ENCODE measurements at places on chromosomes 6 and 20. TPM values are rescaled to one million over a fixed set of nuclear protein-coding genes. Genes with fewer than 3 reads are reported as not detected.

GRCh38 chr6:13260101-13260598 is 68.2 kb downstream of the TBC1D7 start:
- no peak overlapping the region for H3K27ac ChIP-seq
- H3K4me3 ChIP-seq = no peak overlapping the region
- no peak for DNase-seq

DNA sequence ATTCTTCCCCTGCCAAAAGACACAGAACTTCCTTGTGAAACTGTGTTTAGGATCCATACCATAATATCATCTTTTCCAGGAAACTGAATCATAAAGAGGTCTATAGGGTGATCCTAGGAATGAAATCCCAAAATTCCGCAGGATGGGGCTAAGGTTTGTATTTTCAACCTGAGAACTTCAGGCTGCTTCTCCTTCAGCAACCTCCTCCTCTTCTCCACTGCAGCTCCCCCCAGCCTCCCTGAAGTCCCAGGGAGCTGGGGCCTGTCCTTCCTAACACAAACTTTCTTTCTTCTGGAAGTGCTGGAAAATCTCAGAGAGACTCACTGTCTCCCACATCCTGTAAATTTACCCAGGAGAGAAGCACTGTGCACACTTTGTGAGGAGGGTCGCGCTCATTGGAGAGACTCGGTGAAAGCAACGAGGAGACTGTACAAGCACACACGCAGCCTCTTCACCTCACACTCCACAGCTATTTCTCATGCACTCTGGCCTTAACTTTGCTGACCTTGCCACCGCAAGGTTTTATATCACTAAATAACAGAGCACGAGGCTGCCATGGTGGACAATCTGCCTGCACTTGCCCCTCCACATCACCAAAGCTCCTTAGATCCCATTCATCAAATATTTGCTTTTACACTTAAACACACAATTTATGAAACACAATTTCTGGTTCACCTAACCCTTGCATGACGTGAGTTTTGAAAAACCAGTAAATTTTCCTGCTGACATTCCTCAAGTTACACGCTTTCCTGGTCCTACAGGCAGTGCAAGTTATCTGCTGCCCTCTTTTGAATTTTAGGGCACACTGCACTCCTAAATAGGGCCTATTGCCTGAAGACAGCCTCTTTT is 14.3 kb downstream of the ID4 start:
- no peaks in the 10 kb centered on the region for H3K36me3 ChIP-seq
- no peak overlapping the region for H3K27ac ChIP-seq
- H3K27me3 ChIP-seq = no peaks in the 10 kb centered on the region
- no peaks in the 10 kb centered on the region for H3K4me1 ChIP-seq
- peak overlapping the region; percentile 27 for H3K4me3 ChIP-seq

GRCh38 chr6:128784266-128784665 is 98.7 kb upstream of the LAMA2 start:
- no peaks in the 10 kb centered on the region for H3K36me3 ChIP-seq
- DNase-seq = no peak
- no peak overlapping the region for H3K27ac ChIP-seq
- no peaks in the 10 kb centered on the region for H3K4me1 ChIP-seq

- no peaks in the 10 kb centered on the region for H3K36me3 ChIP-seq
- DNase-seq = peak; percentile 53
- no peak overlapping the region for H3K27ac ChIP-seq
These were observed 157.3 kb downstream of the SYCP2 start for GRCh38 chr20:59776059-59776603.

GRCh38 chr6:129890164-129890563 is 29.0 kb upstream of the TMEM244 start:
- no peak overlapping the region for H3K4me3 ChIP-seq
- no peaks in the 10 kb centered on the region for H3K36me3 ChIP-seq
- H3K27ac ChIP-seq = no peak overlapping the region
- no peaks in the 10 kb centered on the region for H3K4me1 ChIP-seq
- H3K27me3 ChIP-seq = no peaks in the 10 kb centered on the region
- DNase-seq = no peak

GRCh38 chr6:15876406-15876805 is 213.6 kb upstream of the DTNBP1 start:
- H3K36me3 ChIP-seq = no peaks in the 10 kb centered on the region
- H3K4me3 ChIP-seq = no peak overlapping the region
- no peak for DNase-seq

- peaks cover 6% of the 10 kb centered on the region for H3K4me1 ChIP-seq
- no peaks in the 10 kb centered on the region for H3K27me3 ChIP-seq
- no peak overlapping the region for H3K4me3 ChIP-seq
- no peaks in the 10 kb centered on the region for H3K36me3 ChIP-seq
- no peak overlapping the region for H3K27ac ChIP-seq
These were observed 171.7 kb downstream of the WDR27 start for GRCh38 chr6:169529931-169530751.

DNA sequence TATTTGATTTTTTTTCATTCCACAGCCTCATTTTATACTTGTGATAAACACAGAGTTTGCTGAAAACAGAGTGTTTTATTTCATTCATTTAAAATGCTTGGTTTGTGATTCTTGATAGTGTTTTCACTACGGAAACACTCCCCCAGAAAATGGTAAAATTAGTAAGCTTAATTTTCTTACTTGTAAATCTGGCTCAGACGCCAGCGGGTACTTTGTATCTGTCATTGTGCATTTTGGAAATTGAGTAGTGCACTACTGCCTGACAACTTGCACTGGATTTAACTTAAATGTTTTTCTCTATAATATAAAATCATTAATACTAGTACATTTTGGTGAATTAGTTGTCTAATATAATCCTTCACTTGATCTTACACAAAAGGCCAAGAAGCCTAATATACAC is 37.0 kb upstream of the HINT3 start:
- no peak for DNase-seq
- peak overlapping the region; percentile 75 for H3K27ac ChIP-seq
- H3K4me1 ChIP-seq = no peaks in the 10 kb centered on the region
- peaks cover 52% of the 10 kb centered on the region for H3K36me3 ChIP-seq

DNA sequence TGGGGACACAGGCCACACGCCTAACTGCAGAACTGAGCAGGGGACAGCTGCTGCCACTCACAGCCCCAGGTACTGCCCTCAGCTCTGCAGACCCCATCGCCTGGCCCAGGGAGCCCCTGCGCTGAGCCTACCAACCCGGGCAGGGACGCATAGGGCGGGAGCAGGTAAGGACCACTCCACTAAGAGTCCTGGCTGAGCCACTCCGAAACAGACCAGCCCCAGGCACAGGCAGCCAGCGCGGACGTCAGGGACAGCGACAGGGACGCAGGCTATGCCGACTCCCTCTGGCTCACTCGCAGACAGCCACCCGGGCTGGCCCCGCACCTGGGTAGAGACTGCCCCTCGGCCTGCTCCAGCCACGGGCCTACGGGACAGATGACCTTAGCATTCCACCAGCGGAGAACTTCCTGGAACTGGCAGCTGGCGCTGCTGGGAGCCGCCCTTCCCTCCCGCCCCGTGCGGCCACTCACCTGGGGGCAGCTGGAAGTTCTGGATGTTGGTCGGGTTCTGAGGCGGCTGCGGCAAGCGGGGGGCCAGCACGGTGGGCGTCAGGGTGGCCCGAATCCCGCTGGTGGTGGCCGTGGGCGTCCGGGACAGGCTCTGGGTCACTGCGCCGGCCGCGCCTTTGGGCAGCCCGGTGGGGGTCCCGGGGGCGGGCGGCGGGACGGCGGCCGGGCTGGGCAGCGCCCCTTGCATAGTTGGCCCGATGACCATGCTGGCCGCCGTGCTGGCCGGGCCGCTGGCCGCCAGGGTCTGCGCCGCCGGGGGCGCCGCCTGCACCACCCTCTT is 1.5 kb downstream of the TAF4 start:
- peaks cover 25% of the 10 kb centered on the region for H3K4me1 ChIP-seq
- H3K4me3 ChIP-seq = peak overlapping the region; percentile 36

DNA sequence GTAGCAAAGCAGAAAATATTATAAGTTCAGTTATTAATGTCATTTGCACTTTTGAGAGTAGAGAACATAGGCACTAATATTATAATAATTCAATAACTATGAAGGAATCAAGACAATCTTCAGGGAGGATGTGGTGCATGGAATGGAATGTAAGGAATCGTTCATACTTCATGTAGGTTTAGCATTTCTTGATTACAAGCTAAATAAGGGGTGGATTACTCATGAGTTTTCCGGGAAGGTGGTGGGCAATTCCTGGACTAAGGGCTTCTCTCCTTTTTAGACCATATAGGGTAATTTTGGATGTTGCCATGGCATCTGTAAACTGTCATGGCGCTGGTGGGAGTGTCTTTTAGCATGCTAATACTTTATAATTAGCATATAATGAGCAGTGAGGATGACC is 9.1 kb upstream of the BTNL2 start:
- peaks cover 10% of the 10 kb centered on the region for H3K27me3 ChIP-seq
- H3K36me3 ChIP-seq = no peaks in the 10 kb centered on the region
- H3K4me1 ChIP-seq = no peaks in the 10 kb centered on the region
- DNase-seq = no peak
- no peak overlapping the region for H3K4me3 ChIP-seq

DNA sequence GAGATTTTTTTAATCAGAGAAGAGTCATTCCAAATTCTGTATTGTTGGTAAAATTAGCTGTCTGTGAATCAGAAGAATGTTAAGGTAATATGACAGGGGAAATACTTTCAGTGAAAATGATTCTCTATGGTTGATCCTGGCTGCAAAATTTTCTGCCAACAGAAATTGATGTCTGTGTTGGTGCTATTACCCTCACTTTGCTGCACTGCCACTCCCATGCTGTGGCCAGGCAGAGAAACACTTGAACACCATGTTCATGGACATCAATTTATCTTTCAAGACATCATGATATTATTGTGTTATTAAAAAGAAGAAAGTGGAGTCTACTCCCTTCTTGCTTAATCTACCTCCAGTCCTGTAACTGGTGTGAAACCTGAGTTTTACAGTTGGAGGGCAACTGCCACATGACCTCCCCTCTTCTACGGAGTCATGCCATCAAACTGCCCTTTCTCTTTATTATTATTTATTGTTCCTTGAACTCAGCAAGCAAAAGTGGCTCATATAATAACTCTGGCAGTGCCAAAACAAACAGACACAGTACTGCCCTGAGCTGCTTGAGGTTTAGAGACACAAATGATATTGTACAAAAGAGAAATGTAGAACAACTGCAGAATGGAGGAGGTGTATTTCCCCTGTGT is 288.0 kb upstream of the JAG1 start:
- no peak for DNase-seq
- H3K27me3 ChIP-seq = no peaks in the 10 kb centered on the region
- no peaks in the 10 kb centered on the region for H3K4me1 ChIP-seq
- no peak overlapping the region for H3K4me3 ChIP-seq
- H3K36me3 ChIP-seq = no peaks in the 10 kb centered on the region

DNA sequence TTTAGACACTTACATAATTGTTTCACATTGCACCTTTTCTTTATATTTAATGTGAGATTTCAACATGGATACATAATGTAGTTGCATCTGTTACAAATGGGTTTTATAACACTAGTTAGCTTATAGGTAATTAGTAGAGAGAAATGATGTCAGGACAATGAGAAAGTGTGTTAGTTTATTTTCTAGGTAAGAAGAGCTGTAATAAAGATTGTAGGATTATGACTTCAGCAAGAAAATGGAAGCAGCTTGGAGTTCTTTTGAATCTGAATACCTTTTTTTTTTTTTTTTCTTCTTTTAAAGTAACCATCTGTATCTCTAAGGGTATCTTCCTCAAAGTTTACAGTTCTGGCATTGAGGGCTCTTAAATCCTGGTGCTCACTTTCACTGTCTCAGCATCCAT is 35.3 kb downstream of the CD2AP start:
- H3K27ac ChIP-seq = no peak overlapping the region
- H3K4me1 ChIP-seq = no peaks in the 10 kb centered on the region
- no peak overlapping the region for H3K4me3 ChIP-seq
- no peaks in the 10 kb centered on the region for H3K27me3 ChIP-seq
- no peaks in the 10 kb centered on the region for H3K36me3 ChIP-seq
- no peak for DNase-seq

DNA sequence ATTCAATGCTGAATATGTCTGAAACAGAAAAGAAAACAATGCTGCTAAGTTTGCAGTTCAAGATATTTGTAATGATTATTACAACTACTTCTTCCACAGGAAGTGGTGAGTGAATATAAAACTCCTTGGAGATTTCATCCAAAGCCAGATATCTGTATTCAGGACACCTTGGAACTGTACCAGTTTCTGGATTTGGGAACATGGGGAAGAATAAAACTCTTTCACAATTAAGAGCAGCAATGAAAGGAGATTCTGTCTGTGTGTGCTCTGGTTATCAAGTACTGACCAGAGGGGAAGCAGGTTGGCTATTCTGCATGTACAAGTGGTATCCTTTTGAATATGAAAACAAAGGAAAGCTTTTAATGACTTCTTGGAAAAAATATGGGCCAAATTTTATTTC is 21.1 kb downstream of the ELOVL2 start:
- no peaks in the 10 kb centered on the region for H3K4me1 ChIP-seq
- H3K4me3 ChIP-seq = no peak overlapping the region
- no peaks in the 10 kb centered on the region for H3K27me3 ChIP-seq
- H3K27ac ChIP-seq = no peak overlapping the region

- no peak for DNase-seq
- no peaks in the 10 kb centered on the region for H3K36me3 ChIP-seq
- no peak overlapping the region for H3K27ac ChIP-seq
- H3K4me1 ChIP-seq = no peaks in the 10 kb centered on the region
- no peaks in the 10 kb centered on the region for H3K27me3 ChIP-seq
These were observed 114.7 kb upstream of the PRL start for GRCh38 chr6:22411376-22412105.

DNA sequence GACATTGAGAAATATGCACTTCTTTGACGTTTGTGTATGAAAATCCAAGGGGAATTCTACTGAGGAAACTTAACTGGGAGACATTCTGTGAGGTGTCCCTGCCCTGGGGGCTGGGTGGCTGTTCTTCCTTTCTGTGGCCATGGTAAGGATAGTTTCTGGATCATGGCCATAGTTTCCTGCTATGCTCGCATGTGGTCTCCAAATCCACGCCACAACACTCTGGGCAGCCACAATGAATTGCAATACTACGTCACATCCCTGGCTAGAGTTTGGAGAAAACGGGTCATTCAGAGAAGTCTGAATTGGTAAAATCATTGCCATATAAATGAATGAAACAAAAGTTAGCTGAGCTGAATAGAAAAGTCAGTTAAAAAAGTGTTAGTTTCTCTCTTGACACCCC is 230.6 kb downstream of the UTRN start:
- peaks cover 36% of the 10 kb centered on the region for H3K36me3 ChIP-seq
- H3K4me1 ChIP-seq = no peaks in the 10 kb centered on the region
- no peak overlapping the region for H3K27ac ChIP-seq

GRCh38 chr20:50580842-50581544 is 70.8 kb downstream of the PTPN1 start:
- no peaks in the 10 kb centered on the region for H3K27me3 ChIP-seq
- H3K27ac ChIP-seq = no peak overlapping the region
- H3K4me3 ChIP-seq = no peak overlapping the region
- peaks cover 86% of the 10 kb centered on the region for H3K36me3 ChIP-seq
- no peak for DNase-seq

The KHDRBS2 gene
- total RNA-seq = not detected

The ADGRF5 gene
- total RNA-seq = 38.4 TPM

The SAMD10 gene
- 3.7 TPM for total RNA-seq

The SLC17A1 gene
- total RNA-seq = not detected

The FOXC1 gene
- 13.5 TPM for total RNA-seq

Measured in right atrium auricular region (tissue), 2 donors.